Mucosa of descending colon (tissue), 3 donors: ENCODE measurements at places on chromosomes 4 and X.

DNA sequence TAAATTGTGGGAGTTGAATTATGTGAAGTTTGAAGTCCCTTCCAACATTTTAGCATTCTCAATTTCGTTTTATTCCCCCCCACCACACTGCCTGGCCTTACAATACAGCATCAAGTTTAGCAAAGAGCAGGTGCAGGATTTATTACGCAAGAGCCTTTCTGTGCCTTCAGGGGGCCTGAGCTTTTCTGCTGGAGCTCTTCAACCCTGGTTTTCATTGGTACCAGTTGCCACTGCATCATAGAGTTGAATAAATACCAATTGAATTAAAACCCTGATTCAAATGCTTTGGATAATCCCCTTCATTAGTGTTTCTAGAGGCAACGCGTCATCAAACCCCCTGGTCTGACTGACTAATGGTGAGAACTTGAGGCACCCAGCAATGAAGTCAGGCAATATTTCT is 43.6 kb upstream of the KIT start:
- no peak for DNase-seq

DNA sequence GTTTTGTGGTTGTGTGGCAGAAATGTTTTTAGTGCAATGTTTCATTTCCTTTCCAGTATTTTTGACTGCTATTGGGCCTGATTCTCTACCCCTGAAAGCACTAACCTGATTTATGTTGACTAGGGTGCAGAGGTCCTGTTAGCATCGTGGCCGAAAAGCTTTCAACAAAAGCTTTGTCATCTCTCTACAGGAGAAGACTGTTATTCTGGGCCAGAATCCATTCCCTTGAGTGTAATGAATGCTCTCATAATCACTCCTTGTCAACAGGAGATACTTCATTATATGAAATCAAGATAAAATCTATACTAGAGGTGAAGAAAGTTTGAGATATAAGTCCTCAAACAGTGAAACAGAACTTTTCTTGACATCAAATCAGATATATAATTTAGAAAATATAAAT is 195.5 kb downstream of the ZNF330 start:
- DNase-seq: no peak

DNA sequence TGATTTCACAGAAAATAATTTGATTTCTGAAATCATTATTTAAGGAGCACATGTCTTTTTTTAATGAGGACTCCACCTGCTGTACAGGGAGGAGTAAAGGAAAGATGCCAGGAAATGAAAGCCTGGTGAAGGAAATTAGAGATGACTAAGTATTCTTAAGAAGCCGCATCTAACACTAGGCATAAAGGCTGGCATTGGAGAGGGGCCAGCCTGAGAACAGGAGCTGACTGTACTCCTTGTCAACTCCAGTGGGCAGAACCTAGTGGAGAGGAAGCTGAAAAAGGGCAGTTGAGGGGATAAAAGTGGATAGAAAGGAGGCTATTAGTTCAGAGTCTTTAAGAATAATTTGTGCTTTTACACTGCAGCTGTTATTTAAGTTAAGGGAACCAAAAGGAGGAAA is 393.0 kb downstream of the PPP1R2C start:
- no peak for DNase-seq

DNA sequence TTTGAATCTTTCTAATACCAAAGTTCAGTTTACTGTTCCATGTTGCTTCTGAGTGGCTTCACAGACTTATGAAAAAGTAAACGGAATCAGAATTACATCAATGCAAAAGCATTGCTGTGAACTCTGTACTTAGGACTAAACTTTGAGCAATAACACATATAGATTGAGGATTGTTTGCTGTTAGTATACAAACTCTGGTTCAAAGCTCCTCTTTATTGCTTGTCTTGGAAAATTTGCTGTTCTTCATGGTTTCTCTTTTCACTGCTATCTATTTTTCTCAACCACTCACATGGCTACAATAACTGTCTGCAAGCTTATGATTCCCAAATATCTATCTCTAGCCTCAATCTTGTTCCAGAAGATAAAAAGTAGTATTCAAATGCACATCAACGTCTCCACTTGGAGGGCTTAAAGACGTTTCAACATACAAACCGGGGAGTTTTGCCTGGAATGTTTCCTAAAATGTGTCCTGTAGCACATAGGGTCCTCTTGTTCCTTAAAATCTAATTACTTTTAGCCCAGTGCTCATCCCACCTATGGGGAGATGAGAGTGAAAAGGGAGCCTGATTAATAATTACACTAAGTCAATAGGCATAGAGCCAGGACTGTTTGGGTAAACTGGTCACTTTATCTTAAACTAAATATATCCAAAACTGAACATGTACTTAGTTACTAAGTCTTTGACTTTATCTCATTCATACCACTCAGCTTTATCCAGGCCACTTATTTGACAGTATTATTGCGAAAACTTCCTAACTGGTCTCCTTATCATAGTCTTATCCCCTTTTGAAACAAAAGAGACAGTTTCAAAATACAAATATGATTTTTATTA is 3.6 kb upstream of the AFP start:
- no peak for DNase-seq
